MG63 (cell line): ENCODE measurements at places on chromosomes 11 and 22.

DNA sequence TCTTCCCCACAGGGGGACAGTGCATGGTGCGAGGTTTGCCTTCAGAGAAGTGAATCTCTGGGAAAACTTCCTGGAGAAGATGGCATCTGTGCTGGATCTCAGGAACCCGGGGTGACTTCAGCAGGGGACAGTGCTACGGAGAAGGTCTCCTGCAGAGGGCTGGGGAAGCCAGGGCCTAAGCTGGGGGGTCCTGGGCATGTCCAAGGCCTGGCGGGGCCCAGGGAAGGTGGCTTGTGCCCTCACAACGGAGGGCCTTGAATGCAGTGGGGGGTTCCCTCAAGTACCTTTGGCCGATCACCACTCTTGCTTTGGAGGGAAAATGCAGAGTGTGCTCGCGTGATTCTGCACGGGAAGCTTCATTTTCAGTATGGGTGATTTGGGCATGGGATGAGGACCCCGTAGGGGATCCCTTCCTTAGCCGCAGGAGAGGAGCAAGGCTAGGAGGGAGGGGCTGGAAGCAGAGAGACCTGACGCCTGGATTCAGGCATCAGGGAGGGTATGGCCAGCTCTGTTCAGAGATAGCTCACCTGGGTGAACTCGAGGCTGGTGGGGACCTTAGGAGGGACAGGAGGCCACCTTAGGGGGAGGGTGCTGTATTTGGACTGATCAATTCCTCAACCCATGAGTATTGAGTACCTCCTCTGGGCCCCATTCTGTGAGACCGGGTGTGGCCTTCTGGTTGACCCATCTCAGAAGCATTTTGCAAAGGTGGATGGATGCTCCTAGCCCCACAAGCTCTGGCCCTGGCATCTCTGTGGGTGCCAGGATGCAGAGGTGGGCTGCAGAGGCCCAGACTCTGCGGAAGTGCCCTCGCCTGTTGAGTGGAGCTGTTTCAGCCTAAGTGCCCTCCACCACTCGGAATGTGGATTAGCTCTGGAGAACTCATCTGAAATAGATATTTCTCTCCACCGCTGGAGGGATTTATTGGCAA lies 529.4 kb downstream of the TBC1D22A start:
- DNase-seq = no peak

- no peak for DNase-seq
Measured at GRCh38 chr11:118610225-118610772, 2.9 kb downstream of the PHLDB1 start.

DNA sequence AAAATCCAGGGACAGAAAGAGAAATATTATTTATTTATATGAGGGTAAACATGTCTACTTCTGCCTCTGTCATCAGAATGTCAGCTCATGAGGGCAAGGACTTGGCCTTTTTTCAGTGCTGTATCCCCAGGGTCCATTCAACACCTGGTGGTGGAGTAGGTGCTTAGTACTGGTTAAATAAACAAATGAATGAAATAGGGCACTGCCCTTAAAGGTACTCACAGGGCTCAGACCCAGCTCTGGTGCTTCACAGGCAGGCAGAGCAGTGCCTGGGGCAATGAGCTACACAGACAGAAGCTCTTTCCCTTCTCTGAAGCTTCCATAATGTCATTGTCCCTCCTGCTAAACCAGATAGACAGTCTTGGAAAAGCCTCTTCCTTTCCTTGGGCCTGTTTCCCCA lies 30.9 kb downstream of the P4HA3 start:
- no peak for DNase-seq

DNA sequence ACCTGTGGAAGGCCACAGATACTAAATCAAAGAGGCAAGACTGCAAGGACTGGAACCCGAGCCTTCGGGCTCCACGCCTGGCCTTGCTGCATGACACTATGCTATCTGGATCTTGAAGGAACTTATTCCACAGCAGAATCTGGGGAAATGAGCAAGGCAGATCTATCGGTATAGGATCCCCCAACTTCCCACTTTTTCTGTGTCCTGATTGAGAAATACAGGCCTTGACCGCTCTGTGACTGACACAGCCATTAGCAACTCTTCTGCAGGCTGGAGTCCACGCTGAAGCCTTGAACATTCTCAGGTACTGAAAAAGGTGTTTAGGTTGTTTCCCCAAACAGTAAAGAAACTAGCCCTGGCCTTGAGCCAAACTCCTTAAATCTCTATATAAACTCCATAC lies 241.2 kb upstream of the NARS2 start:
- DNase-seq = no peak

DNA sequence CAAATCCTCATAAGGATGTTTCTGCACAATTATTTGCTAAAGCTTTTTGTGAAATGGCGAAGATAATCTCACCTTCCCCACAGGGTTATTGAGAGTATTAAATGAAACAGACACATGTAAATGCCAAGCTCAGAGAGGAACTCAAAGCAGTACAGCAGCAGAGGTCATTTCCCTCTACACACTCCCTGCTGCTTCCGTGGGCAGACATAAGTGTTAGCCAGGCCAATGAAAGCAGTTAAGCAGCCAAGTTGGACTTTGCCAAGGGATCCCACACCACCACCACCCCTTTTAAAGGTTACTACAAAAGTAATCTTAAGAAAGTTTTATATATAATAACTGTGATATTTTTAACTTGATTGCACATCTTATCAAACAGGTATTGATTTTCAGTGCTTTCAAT lies 4.0 kb upstream of the FAM111A start:
- DNase-seq = peak; percentile 59

DNA sequence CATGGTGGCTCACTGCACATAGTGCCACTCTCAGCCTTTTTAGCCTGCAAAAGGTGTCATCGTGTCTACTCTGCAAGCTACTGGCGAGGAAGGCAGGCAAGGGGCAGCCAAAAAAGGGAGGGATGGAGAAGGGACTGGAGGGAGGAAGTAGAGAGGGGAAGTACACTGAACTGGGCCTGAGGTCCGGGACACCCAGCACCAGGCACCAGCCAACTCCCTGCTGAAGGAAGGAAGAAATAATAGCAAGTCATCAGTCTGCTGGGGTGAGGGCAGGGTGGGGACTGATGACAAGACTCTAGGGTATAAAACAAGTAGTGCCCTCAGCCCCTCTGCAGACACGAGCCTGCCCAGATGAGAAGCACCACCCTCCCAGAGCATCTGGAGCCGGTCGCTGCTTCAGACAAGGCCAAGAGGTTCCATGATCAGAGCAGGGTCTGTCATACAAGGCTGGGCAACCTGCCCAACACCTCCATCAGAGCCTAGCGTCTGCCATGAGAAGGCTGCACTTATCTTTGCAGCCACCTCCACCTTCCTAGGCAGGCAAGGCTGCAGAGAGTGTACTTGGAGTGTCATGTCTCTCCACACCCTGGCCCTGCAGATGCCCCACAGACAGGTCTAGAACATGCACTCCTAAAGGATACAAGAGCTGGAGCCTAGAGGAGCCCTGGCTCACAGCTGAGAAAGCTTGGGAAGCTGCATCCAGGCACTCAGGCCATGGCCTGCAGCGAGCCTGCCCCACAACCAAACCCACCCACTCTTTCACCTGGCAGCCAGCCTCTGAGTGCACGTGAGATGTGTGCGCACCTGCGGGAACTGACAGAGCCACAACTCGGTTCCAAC lies 9.0 kb upstream of the COMT start:
- DNase-seq = no peak
